ENCODE measurements at places on chromosomes 5 and 9. TPM values are rescaled to one million over a fixed set of nuclear protein-coding genes. Genes with fewer than 3 reads are reported as not detected.
A peak's percentile ranks its signal among the peaks of the same experiment; 100 is the strongest.

The PSD2 gene
- not detected for total RNA-seq

The YIPF5 gene
- 32.0 TPM for total RNA-seq

The NUTM2F gene
- total RNA-seq = not detected

The DND1 gene
- total RNA-seq = 2.8 TPM

DNA sequence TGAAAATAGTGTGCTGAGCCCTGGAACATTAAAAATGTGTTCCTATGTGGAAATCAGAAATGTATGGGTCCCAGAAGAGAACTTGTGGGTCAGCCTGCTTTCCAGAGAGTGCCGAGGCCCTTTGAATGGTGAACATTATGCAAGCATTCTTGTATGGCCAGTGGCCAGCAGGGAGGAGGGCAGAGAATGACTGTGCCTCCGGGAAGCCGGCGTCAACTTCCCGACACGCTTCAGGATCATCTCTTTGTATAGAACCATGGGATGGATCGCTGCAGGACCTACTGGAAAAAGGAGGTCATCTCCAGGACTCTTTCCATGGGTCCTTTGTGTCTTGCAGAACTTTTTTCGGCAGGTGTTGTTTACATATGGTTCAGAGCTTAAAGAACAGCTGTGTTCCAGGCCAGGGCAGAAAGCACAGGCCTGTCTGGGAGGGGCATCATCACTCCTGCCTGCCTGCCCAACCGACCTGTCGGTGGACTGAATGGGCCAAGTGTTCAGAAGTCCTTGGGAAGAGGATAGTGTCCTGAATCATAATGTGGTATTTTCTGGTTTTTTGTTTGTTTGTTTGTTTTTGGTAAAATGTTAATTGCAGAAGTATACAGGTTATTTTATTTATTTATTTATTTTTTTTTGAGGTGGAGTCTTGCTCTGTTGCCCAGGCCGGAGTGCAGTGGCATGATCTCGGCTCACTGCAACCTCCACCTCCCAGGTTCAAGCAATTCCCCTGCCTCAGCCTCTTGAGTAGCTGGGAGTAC is 9.0 kb downstream of the PRRC2B start:
- no peaks in the 10 kb centered on the region for H3K27me3 ChIP-seq
- peaks cover 32% of the 10 kb centered on the region for H3K36me3 ChIP-seq
- H3K4me3 ChIP-seq = peak overlapping the region; percentile 53
- no peak for DNase-seq

DNA sequence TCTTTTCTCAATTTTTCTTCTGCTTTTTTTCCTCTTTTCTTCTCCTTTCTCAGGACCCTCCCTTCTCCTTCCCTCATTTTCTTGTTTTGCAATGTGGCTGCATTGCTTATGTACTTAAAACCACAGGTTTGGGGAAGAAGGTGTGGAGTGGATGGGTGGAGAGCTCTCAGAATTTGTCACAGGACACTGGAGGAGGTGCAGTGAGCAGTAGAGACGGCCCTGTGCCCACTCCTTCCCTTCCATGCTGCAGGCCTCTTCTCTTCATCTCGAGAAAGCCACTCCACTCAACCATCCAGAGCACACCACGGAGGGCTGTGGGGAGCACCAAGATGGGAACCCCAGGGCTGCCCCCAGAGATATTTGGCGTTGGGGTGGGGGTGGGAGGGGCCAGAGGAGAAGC is 92.3 kb downstream of the FSTL4 start:
- H3K27ac ChIP-seq = no peak overlapping the region
- no peaks in the 10 kb centered on the region for H3K4me1 ChIP-seq
- no peak overlapping the region for H3K4me3 ChIP-seq
- H3K27me3 ChIP-seq = peaks cover 22% of the 10 kb centered on the region
- DNase-seq = no peak

DNA sequence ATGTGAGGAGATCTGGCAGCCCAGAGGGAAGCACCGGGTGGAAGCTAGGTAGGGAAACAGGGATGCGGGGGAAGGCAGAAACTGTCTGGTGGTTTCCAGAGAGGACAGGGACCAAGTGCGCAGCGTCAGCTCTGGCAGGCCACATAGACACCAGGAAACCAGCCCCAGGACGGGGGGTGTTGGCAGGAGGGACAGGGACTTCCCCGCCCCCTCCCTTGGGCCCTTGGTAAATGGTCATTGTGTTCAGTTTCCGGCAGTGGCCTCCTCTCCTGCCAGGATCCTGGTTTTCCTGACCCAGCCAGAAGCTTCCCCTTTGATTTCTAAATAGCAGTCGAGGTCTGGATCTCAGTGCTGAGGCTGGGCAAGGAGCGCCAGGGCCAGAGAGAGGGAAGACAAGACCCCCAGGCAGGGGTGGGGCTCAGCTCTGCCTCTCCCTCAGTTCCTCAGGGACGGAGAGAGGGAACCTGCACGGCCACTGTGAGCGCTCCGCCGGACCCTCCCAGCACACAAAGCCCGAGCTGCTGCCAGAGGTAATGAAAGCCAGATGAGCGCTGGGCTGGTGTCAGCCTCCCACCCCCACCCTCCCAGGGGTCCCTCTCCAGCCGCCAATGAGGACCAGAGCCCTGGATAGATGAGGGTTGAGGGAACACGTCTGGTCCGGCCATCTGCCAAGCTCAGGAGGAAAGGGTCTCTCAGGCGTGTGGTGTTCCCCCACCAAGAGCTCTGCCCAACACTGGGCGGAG is 1.8 kb downstream of the RALGDS start:
- H3K27me3 ChIP-seq = no peaks in the 10 kb centered on the region
- peak overlapping the region; percentile 84 for H3K4me3 ChIP-seq
- peaks cover 12% of the 10 kb centered on the region for H3K36me3 ChIP-seq
- peak overlapping the region; percentile 63 for H3K27ac ChIP-seq

GRCh38 chr5:6861036-6861435 is 147.8 kb downstream of the TENT4A start:
- no peaks in the 10 kb centered on the region for H3K36me3 ChIP-seq
- no peak overlapping the region for H3K4me3 ChIP-seq
- H3K4me1 ChIP-seq = no peaks in the 10 kb centered on the region
- H3K27me3 ChIP-seq = no peaks in the 10 kb centered on the region
- H3K27ac ChIP-seq = no peak overlapping the region

GRCh38 chr5:55850839-55851674 is at the start of gene IL31RA:
Gene IL31RA (plus strand): TSS chr5:55851357. CDS start chr5:55851571, 214 bp downstream.
- no peak for DNase-seq
- no peaks in the 10 kb centered on the region for H3K36me3 ChIP-seq
- H3K4me3 ChIP-seq = no peak within 1 kb of the TSS
- H3K27me3 ChIP-seq = no peaks in the 10 kb centered on the region
- H3K27ac ChIP-seq = peak within 1 kb of the TSS; percentile 14

DNA sequence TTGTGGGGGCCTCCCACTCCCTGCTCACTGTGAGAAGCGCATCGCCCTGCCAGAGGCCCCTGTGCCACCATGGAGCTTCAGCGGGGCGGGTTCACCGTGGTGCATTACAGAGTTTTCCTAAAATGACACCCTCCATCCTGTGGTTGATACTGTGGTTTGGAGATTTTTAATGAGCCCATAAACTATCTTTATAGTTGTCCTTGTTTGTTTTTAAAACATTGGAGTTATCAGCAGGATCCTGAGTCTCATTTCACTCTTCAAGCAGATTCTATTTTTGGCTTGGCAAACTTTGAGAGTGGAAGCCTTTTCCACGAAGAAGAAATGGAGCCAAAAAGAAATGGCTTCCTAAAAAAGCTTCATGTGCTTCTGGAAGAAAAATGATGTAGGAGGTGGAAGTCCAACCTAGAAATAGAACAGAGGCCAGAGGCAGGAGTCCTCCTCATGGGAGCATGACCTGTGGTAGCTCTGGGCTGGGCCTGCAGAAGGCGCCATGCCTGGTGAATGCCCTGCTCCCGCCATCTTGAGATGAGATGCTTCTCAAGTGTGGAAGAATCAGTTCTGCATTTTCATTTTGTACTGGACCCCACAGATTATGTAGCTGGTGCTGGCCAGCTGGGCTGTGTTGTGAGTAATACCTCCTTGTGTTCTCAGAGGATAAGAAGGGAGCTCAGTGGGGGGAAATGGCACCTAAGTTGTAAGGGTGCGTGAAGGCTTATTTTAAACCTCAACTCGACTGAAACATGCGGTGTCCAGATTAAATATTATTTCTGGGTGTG is 79.0 kb upstream of the RAI14 start:
- H3K4me1 ChIP-seq = no peaks in the 10 kb centered on the region
- no peaks in the 10 kb centered on the region for H3K36me3 ChIP-seq
- peaks cover 4% of the 10 kb centered on the region for H3K27me3 ChIP-seq

GRCh38 chr9:77802515-77803293 is 154.6 kb upstream of the GNA14 start:
- H3K4me3 ChIP-seq = no peak overlapping the region
- peaks cover 25% of the 10 kb centered on the region for H3K4me1 ChIP-seq
- H3K27ac ChIP-seq = no peak overlapping the region
- no peak for DNase-seq
- no peaks in the 10 kb centered on the region for H3K27me3 ChIP-seq
- peaks cover 13% of the 10 kb centered on the region for H3K36me3 ChIP-seq

DNA sequence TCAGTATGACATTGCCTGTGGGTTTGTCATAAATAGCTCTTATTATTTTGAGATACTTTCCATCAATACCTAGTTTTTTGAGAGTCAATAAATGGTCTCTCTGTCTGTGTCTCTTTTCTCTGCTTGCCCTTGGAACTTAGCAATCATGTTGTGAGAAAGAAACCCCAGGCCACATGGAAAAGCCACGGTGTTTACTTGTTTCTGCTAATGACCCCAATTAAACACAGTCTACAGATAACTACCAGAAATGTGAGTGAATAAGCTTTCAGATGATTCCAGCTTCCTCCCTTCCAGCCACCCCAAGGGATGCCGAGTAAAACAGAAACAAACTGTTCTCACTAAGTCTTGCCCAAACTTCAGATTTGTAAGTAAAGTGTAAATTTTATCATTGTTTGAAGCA is 584.9 kb downstream of the MAT2B start:
- H3K27me3 ChIP-seq = no peaks in the 10 kb centered on the region
- H3K4me3 ChIP-seq = no peak overlapping the region
- H3K27ac ChIP-seq = no peak overlapping the region
- no peaks in the 10 kb centered on the region for H3K4me1 ChIP-seq
- no peaks in the 10 kb centered on the region for H3K36me3 ChIP-seq

DNA sequence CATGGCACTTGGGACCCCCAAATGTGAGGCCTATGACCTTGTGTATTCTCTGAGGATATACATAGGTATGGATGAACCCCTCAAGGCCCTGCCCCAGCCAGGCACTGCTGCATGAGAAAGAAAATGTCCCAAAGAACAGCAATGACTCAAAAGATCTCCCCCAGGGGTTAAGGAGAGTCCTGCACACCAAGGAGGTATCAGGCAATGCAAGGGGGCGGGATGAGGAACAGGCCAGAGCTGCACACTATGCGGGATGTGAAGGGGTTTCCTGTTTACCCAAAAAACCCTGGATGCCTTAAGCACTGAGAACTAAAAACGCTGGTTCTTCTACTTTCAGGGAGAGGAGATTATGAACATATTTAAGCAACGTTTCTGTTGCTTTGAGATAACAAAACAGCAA is 3.4 kb downstream of the RAPGEF1 start:
- DNase-seq = peak; percentile 76
- peaks cover 65% of the 10 kb centered on the region for H3K4me1 ChIP-seq
- peak overlapping the region; percentile 93 for H3K27ac ChIP-seq
- H3K36me3 ChIP-seq = peaks cover 41% of the 10 kb centered on the region

- peaks cover 46% of the 10 kb centered on the region for H3K36me3 ChIP-seq
- peaks cover 18% of the 10 kb centered on the region for H3K4me1 ChIP-seq
- peak overlapping the region; percentile 80 for H3K27ac ChIP-seq
Measured at GRCh38 chr5:893711-894110, 1.0 kb downstream of the TRIP13 start.

DNA sequence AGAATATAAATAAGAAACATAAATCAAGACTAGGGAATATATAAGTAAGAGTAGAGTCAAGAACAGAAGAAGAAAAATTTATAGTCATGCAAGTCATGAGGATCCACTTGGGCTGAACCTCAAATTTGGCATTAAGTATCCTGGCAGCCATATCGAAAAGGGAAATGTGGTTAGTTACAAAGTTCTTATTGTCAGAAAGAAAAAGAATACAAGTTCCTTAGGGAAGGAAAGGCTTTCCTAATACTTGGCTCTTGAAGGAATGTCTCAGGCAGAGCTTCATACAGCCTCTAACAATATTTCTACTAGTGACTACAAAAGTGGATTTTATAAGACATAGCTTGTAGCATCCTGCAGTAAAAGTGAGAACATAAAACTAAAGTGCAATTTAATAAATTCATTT is 45.4 kb downstream of the TMEM252 start:
- no peak overlapping the region for H3K27ac ChIP-seq
- H3K4me3 ChIP-seq = no peak overlapping the region
- no peaks in the 10 kb centered on the region for H3K36me3 ChIP-seq
